ENCODE measurements at places on chromosomes 4 and X.

DNA sequence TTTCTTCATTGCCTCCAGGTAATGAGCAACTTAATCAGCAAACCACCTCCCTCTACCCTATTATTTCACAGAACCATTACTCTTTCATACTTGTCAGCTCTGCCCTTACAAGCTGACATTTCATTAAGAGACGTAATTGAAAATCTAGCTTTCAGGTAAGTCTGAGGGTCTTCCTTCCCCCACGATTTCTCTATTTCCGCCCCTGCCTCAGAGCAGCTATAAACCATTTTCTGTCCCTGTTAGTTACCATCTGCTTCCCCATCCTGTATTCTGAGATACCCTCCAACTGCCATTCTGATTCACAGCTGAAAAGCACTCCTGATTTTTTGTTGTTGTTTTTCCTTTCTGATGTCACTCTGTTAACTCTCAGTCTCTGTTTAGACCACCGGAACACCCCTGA lies 37.1 kb downstream of the SH3RF1 start:
- DNase-seq, result no peak

DNA sequence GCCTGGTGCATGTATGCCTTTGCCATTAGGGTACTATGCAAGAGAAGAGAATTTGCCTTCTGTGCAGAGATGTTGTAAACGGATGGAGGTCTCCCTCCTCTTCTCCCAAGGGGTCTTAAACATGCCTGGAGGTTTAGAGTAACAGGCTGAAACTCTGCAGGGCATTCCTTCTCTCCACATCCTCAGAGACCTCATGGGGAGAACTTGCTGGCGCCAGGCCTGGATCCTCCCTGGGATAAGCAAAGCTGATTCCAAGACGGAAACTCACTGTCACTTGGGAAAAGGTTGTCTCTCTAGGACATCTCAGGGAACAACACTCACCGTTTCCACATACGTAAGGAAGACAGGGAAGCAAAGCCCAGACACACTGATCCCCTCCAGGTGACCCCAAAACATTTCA lies 76.9 kb upstream of the GPM6B start:
- peak; percentile 29 for DNase-seq

DNA sequence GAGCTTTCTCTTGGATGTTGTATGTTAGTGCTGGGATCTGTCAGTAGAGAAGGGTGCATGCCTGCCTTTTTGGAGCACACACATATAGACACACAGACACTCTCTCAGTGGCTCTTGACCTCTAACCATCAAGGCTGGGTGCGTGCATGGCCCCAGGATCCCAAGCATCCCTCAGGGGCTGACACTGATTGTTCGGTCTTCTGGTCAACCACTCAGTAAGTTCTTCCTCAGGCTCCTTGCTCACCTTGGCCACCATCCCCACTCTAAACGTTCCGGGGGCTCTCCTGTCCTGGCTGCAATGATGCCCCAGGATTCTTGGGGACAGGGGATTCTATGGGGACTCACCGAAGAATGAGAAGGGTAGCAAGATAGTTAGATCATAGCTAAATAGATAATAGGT lies 179.6 kb downstream of the SHOX start:
- DNase-seq, result no peak

GRCh38 chr4:169707958-169708643 lies 49.6 kb downstream of the HPF1 start:
- DNase-seq, result no peak

DNA sequence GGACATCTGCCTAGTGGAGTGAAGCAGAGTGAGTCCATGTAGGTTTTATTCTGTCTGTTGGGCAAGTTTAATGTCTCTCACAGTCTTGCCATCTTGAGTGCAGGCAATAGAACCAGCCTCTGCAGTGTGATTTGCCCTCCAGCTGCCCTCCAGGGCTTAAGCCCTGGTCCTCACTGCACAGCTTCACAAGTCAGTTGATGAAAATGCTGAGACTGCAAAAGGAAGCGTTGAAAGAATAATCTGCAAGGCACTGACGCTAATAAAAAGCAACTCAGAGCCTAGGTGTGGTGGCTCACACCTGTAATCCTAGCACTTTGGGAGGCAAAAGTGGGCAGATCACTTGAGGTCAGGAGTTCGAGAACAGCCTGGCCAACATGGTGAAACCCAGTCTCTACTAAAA lies 54.1 kb upstream of the PHOX2B start:
- no peak for DNase-seq

- DNase-seq, result no peak
Observed at GRCh38 chr4:165450871-165451270, 72.1 kb downstream of the CPE start.

GRCh38 chr4:1459722-1460511 lies 53.7 kb upstream of the NKX1-1 start:
- no peak for DNase-seq

DNA sequence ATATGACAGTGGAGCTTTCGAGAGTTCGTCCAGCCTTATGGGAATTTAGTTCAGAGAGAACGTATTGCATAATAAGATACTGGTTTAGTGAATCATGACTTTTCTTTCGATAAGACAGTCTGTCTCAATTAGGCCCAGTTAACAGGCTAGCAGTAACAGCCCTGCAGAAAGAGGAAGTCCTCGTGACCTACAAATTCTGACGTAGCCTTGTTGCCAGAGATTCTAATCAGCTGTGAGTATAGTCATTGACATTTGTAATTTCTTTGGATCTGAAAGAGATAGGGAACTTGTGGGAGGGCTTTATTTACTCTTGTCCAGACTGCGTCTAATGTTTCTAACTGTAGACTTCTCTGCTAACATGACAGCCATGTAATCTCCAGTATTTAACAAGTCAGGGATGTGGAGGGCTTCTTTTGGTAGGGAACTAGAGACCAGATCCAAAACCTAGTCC lies 15.8 kb downstream of the ART3 start:
- DNase-seq, result peak; percentile 45

- no peak for DNase-seq
Observed at GRCh38 chr4:140042634-140043033, 111.3 kb downstream of the MAML3 start.

DNA sequence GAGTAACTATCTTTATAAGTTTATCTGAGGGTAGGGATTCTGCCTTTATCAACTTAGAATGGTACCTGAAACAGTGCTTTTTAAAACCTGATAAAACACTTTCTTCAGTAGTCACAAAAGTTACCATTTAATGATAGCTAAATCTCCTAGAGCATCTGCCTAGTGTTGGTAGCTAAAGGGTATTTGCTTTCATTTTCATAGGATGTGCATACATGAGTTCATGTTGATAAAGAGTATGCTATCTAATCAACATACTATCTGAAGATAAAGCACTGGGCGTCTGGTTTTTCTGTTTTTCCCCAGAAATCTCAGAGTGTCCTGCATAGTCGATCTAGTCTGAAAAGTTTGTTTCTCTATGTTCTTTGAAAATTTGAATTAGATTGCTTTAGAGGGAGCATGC lies 75.1 kb downstream of the ADGRL3 start:
- no peak for DNase-seq

DNA sequence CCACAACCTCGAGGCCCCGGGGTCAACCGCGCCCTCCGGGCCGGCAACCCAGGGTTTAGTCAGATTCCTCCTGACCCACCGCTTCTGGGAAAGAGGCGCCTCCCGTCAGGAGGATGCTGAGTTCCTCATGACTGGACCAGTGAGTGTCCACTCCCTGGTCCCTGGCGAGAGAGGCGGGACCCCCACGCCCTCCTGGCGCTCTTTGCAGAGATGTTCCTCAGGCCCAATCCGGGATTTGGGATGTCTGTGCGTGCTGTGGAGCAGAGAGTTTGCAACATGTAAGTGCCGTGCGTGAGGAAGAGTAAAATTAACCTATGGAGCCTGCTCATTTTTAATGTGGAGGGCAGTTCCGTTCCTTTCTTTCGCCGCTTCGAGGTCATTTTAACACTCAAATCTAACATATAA lies 824 bp upstream of the UGDH start:
- DNase-seq, result no peak

DNA sequence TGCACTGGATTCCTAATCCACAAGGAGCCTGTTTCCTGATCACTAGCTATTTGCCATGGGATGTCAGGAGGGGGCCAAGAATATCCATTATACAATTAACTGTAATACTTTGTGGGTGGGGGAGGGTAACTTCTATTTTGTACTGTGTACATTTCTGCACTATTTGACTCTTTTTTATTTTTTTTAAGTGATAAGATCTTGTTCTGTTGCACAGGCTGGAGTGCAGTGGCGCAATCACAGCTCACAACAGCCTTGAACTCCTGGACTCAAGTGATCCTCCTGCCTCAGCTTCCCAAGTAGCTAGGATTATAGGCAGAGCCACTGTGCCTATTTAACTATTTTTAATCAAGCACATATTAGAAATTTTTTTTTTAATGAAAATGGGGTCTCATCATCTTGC lies 134.1 kb downstream of the ELOVL6 start:
- DNase-seq, result no peak

DNA sequence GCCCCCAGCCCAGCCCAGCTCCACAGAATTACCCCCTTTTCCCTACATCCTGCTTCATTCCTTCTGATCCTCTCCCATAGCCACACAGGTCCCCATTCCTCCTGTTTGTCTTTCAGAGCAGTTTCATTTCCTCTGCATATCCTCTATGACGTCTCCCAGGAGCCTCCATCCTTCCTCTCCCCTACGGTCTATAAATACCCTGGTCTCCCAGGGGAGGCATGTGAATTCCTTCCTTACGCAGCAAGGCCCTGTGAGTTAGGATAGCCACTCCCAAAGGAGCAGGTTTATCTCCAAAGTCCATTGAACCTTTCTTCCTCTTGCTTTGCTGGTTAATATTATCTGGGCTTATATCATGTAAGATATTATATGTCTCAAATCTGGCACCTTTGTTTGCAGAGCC lies 8.4 kb upstream of the APLN start:
- peak; percentile 31 for DNase-seq

- DNase-seq, result no peak
Observed at GRCh38 chr4:48904101-48904500, 2.5 kb downstream of the OCIAD2 start.

DNA sequence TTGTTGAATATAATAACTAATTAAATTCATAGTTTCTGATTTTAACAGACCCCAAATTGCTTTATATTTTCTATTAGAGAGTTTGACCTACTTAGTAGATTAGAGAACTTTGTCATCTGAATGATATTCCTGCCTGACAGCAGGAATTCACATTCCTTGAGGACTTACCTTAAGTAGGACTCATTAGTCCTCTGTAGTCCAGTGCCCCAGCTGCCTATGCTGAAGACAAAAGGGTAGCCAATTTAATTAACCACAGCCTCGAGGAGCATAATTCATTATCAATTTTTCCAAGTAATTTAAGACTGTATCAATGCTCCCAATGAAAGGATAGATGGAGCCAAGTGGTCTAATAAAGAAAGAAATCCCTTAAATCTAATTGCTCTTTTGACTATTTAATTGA lies 1405.0 kb upstream of the IGFBP7 start:
- DNase-seq, result no peak

DNA sequence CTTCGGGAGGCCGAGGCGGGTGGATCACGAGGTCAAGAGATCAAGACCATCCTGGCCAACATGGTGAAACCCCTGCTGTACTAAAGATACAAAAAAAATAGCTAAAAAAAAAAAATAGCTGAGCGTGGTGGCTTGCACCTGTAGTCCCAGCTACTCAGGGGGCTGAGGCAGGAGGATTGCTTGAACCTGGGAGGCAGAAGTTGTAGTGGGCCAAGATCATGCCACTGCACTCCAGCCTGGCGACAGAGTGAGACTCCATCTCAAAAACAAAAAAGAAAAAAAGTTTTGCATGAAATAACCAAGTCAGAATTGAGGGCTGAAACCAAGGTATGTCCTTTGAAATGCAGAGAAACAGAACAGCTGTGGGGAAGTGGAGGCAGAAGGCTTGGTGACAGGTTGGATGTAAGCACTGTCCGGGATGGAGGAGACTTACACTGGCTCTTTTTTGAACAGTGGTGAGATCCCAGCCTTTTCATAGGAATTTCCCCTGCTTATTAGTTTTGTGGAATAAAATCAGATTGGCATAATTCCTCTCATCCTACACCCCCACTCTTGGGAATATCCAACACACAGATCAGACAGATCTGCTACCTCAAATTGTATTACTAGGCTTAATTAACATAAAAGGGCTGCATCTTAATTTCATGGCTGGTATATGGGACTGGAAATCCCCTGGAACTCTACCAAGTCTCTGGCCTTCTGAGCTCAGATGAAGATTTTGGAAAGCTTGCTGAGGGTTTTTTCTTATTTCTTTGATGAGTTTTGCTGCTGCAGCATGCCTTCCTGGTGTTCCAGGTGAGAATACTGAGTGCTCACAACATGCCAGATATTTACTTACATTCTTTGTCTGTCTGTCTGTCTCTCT lies 18.8 kb upstream of the C4orf36 start:
- no peak for DNase-seq

DNA sequence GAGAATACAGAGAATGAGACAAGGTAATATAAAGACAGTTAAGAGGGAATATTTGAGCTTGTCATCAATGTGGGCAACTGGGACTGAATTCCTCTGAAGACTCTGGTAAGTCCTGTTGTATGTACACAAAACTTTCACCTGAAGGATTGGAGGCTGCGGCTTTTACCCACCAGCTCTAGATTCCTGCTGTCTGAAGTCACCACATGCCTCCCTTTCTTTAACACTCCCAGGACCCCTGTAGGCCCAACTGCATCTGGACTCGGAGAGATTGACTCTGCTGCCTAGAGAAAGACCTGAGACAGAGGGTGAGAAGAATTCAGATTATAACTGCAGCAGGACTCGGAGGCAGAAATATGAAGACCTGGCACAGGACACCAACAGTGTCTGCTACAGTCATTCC lies 1048.0 kb downstream of the PDHA2 start:
- no peak for DNase-seq

DNA sequence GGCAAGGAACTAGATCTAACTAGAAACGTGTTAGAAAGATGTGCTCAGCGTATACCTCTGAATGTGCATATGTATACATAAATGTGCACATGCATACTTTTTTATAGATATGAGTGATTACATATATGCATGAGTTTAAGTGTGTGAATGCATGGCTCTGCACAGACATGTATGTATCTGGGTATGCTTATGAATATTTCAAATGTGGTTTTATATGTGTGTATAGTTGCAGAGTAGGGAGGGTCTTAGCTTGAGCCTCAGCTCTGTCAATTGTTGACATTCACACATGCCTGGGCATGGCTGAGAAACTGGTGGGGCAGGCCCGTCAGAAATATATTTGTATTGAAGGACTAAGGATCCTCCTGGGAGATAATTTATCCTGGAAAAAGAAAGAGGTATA lies 31.1 kb downstream of the RAP2C start:
- no peak for DNase-seq

DNA sequence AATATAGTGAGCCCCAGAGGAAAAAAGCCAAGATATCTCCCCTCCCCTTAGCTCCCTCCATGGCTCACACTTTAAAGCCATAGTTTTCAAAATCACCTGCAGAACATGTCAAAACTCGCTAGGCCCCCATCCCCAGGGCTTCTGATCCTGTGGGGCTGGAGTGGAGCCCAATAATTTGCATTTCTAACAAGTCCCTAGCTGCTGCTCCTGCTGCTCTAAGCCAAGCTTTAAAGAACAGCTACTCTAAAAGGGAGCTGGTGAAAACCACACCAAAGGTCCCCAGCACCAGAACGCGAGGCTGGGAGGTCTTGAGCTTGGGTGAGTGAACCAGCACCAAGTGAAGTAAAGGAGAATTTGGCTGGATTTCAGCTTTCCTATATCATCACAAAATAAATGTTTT lies 237.1 kb downstream of the ZNF674 start:
- DNase-seq, result no peak

- no peak for DNase-seq
Observed at GRCh38 chr4:76931087-76931486, 18.5 kb upstream of the SEPTIN11 start.

Data from fibroblast of skin of left biceps (primary cell).